ENCODE measurements at places on chromosomes 3 and 15.

GRCh38 chr3:30400926-30401325 lies 205.5 kb upstream of the TGFBR2 start:
- no peak for ATAC-seq

- no peak for ATAC-seq
Observed at GRCh38 chr3:171944118-171945016, 95.0 kb upstream of the FNDC3B start.

- ATAC-seq: peak; percentile 17
Observed at GRCh38 chr3:32780735-32781210, 37.0 kb upstream of the TRIM71 start.

GRCh38 chr3:50971487-50971924 lies 296.8 kb downstream of the DOCK3 start:
- no peak for ATAC-seq

- no peak for ATAC-seq
Observed at GRCh38 chr3:5260992-5261501, 73.5 kb downstream of the EDEM1 start.

DNA sequence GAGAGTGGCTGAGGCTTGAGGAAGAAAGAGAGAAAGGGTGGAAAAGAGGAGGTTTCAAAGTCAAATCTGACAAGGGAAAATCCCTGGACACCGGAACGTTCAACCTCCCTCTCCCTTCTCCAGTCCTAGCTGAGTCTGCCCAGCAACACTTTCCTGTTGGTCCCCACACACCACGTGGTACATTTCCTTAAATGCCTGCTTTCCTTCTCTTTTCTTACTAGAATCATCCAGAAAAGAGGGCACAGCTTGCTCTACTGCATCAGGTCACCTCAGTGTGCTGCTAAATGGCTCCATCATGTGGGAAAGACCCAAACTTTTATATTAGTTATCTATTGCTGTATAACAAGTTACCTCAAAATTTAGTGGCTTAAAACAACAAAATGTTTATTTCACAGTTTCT lies 181.2 kb downstream of the NECTIN3 start:
- no peak for ATAC-seq

GRCh38 chr3:195522254-195523023 lies 20.7 kb downstream of the PPP1R2 start:
- ATAC-seq: no peak

DNA sequence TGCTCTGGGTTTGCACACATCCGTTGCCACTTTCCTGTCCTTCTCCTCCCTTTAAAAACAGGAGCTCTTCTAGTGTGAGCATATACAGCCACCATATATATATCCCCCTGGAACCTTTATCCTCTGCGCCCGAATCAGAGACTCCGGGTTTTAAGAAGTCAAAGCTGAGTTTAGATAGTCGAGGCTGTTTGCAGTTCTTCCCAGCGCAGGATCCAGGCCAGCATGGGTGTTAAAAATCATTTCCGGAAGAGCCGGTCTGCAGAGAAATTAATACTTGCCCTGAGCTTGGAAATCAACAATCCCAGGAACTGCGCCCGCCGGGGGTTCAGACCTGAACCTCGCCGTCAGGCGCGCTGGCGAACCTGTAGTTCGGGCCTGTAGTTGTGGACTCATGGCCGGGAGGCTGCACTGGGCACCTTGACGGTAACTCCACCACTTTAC lies 2.3 kb downstream of the SHOX2 start:
- no peak for ATAC-seq

GRCh38 chr3:189512821-189513220 lies 118.4 kb upstream of the TP63 start:
- no peak for ATAC-seq

- no peak for ATAC-seq
Observed at GRCh38 chr3:83625261-83625660, 1333.5 kb upstream of the CADM2 start.

- ATAC-seq: peak; percentile 1
Observed at GRCh38 chr15:31487811-31488436, 161.3 kb downstream of the KLF13 start.
